ENCODE measurements at places on chromosomes 11 and 22.

DNA sequence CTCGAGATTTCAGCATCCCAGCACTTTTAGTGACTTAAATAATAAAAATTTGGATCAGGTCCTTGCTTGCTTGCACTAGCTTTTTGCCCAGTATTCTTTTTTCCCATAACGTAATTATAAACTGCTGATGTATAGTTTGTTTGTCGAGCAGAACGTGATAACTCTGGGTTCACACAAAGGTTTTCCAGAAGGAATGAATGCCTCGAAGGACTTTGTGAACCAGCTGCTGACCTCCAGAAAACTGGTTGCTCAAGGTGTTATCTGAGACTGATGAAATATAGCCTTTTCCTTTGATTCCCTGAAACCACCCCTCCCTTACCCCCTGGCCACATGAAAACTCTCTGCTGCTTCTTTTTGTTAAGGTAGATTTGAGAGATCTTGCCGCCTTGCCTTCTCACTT, 229.1 kb upstream of the CARD18 start:
- DNase-seq, result no peak

DNA sequence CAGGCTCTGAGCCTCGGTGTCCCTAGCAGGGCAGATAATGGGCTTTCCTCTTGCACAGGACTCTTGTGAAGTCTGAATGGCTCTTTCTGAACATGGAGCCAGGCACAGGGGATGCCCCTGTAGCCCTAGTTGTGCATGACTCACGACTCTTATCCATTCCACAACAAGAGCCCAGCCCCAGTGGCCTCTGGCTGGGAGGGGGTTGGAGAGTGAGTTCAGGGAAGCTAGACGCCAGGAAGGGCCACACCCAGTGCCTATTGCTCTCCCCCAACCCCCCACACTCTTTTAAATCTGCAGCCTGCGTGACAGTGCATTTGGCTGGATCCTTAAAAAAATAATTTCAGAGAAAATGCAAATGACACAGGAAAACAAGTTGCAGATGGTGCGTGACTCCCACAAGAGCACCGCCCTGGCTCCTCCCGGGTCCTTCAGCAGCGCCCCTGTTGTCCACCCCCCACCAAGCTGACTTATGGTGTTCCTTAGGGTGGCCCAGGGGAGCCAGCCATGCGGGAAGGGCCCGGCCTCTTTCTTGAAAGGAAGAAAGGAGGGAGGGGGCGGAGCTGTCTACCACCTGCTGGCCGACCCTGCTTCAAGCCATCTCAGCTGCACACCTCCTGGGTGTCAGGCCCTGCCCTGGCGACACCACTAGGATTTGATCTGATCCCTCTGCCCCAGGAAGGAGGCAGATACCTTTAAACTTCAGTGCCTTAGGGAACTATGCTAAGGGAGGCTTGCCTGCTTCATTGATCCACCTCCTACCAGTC, 74.7 kb downstream of the MN1 start:
- DNase-seq, result no peak

GRCh38 chr11:132347156-132348090, 977.0 kb downstream of the NTM start:
- DNase-seq, result no peak

GRCh38 chr22:23251445-23252093, 71.3 kb downstream of the BCR start:
- DNase-seq, result no peak

DNA sequence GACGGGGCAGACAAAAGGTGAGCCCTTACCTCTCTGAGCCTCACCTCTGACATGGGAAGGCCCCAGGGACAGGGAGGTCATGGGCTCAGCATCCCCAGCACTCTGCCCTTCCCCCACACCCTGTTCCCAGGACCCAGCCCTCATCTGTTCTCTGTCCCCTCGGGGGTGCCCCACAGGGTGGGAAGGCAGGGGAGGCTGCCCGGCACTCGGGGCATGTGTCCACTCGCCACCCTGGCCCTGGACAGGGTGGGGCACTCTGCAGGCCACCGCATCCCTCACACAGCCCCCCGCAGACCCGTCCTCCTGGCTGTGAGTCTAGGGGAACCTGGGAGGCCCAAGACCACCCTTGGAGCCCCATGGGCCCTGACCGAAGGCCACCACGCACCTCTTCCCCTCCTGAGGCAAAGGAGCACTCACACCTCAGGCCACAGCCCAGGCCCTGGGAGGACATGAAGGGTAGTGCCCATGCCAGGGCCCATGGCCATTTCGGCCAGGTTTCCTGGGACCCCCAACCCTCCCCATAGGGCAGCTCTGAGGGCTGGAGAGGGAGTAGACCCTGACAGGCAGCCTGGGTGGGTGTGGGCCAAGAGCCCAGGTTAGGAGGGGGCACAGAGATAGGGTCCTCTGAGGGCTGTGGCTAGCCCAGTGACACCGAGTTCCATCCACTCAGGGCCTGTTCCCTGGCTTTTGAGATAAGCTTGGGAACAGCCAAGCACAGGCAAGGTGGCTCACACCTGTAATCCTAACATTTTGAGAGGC, 193.1 kb downstream of the IGLL1 start:
- DNase-seq, result no peak

GRCh38 chr22:46754110-46754799, 8.2 kb upstream of the TBC1D22A start:
- no peak for DNase-seq

Measured in NCI-H2081 treated with DMSO at 0.1 percent for 48 hours (cell line).